ENCODE measurements at places on chromosomes 7 and 10. TPM values are rescaled to one million over a fixed set of nuclear protein-coding genes. Genes with fewer than 3 reads are reported as not detected.

Gene LRRD1
- not detected for total RNA-seq

Gene FAM25C
- total RNA-seq: not detected

Gene ARHGAP22
- 31.0 TPM for total RNA-seq

Gene EXOC6
- total RNA-seq: 5.2 TPM

Gene CRYGN
- total RNA-seq: not detected

Gene LOXL4
- under 0.01 TPM for total RNA-seq

Gene NEUROG3
- total RNA-seq: not detected

Gene SPDYE2
- not detected for total RNA-seq

Gene MAGI2
- total RNA-seq: 1.4 TPM

Gene CALML3
- total RNA-seq: not detected

Gene SLC13A4
- total RNA-seq: not detected

Gene LIPN
- not detected for total RNA-seq

Gene VGF
- 0.59 TPM for total RNA-seq

Gene COMTD1
- total RNA-seq: 3.5 TPM

Gene GLI3
- total RNA-seq: 10.0 TPM

Gene SLC16A9
- not detected for total RNA-seq

Gene SEMA3D
- total RNA-seq: 2.4 TPM

Gene IGFBP3
- 11.7 TPM for total RNA-seq

Gene ANKRD26
- 10.5 TPM for total RNA-seq

Gene CALHM3
- 6.8 TPM for total RNA-seq

Gene HOXA2
- 0.84 TPM for total RNA-seq

Gene SCART1
- 0.10 TPM for total RNA-seq

Gene ODAD2
- not detected for total RNA-seq

Gene GSAP
- 7.4 TPM for total RNA-seq

Gene CYP2C8
- 0.12 TPM for total RNA-seq
